ENCODE measurements at places on chromosomes 1 and 21. TPM values are rescaled to one million over a fixed set of nuclear protein-coding genes. Genes with fewer than 3 reads are reported as not detected.

- DNase-seq: no peak
Observed at GRCh38 chr21:45458281-45459170, 53.6 kb downstream of the COL18A1 start.

DNA sequence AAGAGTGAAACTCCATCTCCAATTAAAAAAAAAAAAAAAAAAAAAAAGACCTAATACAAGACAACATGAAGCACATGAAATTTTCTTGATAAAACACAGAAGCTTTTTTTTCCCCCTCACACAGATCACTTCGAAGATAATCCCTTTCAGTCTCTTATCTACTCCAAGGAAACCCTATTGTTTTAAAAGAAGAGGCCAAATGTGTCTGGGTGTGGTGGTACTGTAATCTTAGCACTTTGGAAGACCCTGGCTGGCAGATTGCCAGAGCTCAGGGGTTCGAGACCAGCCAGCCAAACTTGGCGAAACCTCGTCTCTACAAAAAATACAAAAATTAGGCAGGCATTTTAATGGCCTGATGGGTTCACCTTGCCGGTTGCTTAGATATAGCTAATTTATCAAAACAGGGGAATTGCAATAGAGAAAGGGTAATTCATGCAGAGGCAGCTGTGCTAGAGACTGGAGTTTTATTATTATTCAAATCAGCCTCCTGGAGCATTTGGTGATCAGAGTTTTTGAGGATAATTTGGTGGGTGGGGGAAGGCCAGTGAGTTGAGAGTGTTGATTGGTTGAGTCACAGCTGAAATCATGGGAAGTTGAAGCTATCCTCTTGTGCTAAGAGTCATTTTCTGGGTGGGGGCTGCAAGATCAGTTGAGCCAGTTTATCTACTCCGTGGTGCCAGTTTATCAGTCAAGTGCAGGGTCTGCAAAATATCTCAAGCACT is 62.5 kb downstream of the SLC16A1 start:
- no peak for DNase-seq

DNA sequence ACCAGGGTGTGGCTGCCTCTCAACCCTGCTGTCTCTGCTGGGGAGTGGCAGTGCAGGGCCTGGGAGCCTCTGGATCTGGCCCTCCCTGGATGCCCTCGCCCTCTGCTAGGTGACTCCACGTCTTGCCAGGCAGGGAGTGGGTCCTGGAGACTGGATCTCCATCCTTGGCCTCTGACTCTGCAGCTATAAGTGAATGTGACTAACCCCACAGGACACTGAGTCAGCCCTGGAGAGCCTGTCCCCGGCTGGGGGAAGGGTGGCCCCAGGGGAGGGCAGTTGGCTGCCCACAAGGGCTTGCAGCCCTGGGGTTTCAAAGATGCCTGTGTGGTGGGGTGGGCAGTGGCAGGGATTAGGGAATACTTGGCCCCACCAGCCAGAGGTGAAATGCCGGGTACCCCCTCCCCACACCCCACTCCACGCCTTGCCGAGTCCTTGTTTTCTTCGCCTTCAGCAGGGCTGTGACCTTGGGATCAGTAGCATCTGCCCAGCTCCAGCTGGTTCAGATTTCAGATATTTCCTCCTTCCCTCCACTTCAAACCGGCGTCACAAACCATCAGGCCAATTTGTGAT is 1.9 kb upstream of the MYBPH start:
- DNase-seq: no peak

DNA sequence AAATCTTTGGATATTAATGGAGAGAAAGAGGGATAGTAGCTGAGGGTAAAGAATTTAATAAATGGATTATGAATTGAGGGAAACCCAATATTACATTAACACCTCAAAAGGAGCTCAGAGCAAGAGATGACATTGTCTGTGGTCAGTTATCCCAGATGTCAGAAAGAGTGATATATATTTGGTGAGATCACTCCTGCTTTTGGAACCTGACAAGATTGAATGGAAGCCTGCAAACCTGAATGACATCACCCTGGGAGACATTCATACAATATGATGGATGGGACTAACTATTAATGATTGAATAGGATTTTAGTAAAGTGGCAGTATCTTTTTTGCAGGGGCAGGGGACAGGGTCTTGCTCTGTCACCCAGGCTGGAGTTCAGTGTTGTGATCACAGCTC is 6.8 kb upstream of the IFI6 start:
- no peak for DNase-seq

EFCAB7 gene
- 25.4 TPM for total RNA-seq

DNA sequence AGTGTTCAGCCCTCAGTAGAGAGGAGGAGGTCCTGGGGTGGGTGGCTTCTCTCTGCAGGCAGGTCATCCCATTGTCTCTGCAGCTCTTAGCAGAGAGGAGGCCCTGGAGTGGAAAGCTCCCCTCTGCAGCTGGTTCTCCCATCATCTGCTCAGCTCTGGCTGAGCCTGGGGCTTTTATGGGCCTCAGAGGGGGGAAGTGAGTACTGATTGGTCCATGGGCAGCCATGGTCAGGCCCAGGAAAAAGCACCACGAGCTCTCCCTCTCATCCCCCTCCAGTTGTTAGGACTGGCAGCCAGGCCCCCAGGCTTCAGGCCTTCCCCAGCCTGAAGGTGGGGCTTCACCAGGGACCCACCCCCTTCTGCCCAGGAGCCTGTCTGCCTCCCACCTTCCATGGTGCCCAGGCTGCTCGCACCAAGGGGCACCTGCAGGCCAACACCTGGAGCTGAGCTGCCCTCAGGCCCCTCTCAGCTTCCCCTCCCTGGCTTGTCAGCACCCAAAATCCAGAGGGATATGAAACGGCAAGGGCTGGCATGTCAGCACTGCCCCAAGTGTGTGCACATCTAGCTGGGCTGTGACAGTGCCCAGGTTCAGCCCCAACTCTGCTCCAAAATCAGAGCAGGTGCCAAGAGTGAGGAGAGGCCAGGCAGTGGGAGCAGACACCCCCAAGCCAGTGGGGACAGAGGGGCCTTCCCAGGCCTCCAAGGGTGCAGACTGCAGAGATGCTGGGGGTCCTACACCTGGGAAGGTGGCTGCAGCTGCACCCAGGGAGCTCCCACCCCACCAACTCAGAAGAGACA is 449.0 kb downstream of the MATN1 start:
- DNase-seq: no peak

DNA sequence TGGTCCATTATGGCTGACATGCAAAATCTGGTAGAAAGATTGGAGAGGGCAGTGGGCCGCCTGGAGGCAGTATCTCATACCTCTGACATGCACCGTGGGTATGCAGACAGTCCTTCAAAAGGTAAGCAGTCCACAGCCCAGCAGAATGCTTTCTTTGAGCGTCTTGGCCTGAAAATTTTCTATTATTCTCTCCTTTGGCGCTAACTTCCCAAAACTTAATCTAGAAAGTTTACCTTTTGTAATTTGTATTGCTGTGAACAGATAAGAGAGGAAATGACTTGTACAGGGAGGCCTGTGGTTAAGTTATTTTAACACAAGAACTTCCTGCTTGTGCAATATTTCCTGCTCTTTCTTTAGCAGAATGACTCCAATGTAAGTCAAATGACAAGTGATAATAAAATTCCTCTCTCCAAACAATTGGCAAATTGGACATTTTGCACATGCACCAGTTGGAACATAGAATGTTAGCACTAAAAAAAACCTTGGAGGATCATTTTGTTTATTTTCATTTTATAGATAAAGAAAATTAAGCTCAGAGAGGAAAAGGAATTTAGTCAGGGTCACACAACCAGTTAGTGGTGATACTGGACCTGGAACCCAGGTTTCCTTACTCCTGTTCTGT is 18.9 kb downstream of the CAP1 start:
- no peak for DNase-seq

- DNase-seq: no peak
Observed at GRCh38 chr1:25469177-25469576, 38.5 kb downstream of the MACO1 start.

DNA sequence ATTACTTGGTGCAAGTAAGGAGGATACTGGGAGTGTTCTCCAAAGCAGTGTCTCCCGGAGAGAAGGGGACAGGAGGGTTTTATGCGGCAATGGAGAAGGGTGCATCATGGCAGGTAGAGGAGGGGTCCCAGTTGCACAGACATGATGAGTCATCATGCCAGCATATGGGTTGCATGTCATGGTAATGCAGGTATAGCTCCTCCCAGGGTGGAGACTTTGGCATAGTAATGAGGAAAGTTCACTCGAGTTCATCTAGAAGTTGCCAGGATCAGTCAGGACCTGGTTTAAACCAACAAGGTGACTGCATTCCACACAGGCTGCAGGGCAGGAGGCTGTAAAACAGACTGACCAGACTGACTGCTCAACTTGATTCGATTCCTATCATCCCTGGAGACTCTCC is 355.7 kb upstream of the DUSP10 start:
- no peak for DNase-seq

HOOK1 gene
- 25.8 TPM for total RNA-seq

GRCh38 chr1:175145899-175146528 is 46.6 kb downstream of the KIAA0040 start:
- DNase-seq: no peak

DNA sequence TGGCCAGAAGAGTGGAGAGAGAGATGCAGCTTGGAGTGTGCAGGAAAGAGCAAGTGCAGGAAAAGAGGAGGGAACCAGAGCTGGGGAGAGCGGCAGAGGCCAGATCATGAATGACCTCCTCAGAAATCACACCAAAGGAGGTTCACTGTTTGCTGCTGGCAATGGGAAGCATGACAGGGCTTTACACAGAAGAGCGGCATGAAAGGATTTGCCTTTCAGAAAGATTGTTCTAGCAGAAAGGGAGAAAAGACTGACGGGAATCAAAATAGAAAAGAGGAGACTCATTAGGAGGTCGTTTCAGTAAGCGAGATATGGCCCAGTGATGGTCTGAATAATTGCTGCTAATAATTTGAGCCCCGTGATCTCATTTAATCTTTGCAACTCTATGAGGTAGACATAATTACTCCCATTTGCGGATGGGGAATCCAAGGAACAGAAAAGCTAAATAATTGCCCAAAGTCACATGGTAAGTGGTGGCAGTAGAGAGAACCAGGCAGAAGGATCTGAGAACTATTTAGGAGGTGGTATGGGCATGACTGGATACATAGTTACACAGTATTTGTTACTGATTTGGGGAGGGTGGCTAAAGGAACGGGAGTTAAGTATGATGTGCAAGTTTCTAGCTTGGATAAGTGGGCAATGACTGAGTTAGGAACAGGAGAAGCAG is 12.5 kb upstream of the HNRNPR start:
- DNase-seq: no peak

DNA sequence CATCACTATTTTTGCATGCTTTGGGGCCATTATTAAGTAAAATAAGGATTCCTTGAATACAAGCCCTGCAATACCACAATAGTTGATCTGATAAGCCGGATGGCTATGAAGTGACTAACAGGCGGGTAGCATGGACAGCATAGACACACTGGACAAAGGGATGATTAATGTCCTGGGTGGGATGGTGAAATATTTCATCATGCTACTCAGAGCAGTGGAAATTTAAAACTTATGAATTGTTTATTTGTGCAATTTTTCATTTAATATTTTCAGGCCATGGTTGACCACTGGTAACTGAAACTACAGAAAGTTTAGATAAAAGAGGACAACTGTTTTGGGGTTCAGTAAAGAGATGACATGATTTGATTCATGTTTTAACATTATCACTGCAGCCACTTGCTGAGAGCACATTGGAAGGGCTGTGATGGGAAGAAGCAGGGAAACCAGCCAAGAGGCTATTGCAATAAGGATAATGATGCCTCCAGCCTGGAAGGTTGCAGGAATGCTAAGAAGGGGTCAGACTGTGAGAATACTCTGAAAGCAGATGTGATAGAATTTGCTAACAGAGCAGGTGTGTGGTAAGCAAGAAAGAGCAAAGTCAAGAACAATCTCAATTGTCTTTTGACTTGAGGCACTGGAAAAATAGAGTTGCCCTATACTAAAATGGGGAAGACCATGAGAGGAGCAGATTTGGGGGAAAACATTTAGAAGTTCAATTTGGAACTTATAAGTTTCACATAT is 62.5 kb upstream of the TNFSF4 start:
- DNase-seq: no peak

LRRC53 gene
- 0.69 TPM for total RNA-seq

GRCh38 chr1:237961754-237962153 is 71.0 kb upstream of the ZP4 start:
- DNase-seq: no peak
